CD4-positive, alpha-beta memory T cell (primary cell): ENCODE measurements at places on chromosomes 12 and 14.

DNA sequence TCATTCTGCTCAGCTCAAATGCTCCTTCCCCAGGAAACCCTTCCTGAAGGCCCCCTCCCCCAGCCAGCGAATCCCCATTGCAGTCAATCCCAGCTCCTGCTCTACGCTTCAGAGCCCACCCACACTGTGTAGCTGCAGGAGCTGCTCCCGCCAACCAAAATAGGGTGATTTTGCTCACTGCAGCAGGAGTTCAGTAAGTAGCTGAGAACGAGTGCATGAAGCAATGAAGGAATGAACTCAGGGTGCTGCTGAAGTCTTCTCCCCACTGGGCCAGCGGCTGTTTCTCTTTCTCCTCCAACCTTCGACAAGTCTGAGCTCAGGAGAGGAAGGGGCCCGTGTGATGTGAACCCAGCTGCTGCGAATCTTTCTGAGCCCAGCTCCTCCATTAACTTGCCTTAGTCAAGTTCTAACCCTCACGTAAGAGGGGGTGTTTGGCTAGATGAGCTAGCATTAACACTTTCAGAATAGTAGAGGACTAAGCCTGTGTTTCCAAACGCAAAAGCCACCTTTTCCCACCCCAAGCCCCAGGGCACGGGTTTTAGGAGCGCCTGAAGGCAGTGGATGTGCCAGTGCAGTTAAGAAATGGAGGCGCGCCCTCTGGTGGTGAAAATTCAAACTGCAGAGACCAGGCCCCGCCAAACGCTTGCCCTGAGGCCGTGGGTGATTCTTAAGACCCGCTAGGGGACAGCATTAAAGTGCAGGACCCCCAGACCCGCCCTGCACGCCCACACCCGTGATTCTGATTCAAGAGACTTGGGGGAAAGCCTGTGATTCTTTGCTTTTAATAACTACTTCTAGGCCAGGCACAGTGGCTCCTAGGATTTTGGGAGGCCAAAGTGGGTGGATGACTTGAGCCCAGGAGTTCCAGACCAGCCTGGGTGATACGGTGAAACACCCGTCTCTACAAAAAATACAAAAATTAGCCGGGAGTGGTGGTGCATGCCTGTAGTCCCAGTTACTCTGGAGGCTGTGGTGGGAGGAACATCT, 11.9 kb upstream of the SERPINA4 start:
- DNase-seq = no peak

GRCh38 chr12:119803381-119803791, 73.7 kb downstream of the CIT start:
- no peak for DNase-seq

DNA sequence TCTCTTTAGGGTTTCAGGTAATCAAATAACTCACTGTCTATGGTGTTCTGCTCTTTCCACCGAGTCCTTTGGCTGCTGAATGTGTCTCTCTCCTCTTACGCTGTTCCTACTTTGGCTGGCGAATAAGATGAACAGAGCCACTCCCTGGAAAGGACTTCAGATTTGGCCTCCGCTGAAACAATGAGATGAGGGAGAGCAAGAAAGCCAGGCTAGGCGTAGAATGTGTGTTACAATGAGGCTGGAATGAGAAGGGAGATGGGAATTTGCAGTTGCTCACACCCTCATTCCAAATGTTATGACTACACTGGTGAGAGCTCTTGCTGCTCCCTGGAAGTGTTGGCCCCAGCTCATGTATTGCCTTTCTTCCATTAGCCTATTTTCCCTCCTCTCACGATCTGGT, at the start of gene MFAP5:
MFAP5 (minus strand) TSS at position 234 of the 400 bp plus-strand sequence. CDS start 722 bp downstream, outside the sequence.
- no peak for DNase-seq

GRCh38 chr14:95482627-95483308, 33.7 kb downstream of the SYNE3 start:
- DNase-seq = no peak

DNA sequence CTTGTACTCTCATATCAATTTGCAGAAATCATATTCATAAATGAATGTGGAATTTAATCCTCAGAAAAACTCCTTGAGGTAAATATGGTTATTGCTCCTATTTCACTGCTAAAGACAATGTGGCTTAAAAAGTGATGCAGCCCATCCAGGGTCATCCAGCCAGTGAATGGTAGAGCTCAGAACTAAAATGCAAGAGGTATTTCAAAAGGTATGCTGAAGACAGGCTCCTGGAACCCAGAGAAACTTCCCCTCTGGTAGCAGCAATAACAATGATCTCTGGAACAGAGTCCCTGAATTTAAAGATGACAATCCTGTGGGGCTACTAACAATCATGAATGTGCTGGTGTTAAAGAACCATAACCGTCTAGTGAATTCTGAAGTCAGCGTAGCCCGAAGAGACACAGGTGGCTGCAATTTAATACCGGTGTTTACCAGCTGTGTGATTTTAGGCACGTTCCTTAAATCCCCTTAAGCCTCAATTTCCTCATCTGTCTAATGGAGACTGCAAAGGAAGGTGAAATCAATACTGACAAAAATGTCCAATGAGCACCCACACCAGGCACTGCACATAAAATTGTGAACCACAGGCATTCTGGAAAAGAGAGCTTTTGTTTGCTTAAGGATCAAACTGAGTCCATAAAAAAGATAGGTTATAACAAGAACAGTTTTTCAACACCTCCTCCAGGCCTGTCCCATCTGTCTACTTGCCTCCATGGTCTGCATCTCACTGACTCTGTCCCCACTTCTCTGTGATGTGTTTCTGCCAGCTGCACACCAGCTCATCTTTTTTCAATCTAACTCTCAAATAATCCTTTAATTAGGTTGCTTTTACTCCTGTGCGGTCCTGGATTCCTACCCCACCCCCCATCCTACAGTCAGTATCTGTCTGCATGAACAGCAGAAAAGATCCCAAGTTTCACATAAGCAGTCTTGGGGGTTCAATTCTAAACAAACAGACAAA, 10.5 kb downstream of the TM7SF3 start:
- no peak for DNase-seq

GRCh38 chr14:94330857-94331256, 7.7 kb upstream of the SERPINA6 start:
- no peak for DNase-seq
